ENCODE measurements at places on chromosomes 5 and 9.

GRCh38 chr5:72440207-72440638, 67.0 kb downstream of the ZNF366 start:
- H3K27me3 ChIP-seq = no peaks in the 10 kb centered on the region
- no peak overlapping the region for H3K4me3 ChIP-seq
- H3K27ac ChIP-seq = no peak overlapping the region
- no peak for DNase-seq
- H3K36me3 ChIP-seq = no peaks in the 10 kb centered on the region

DNA sequence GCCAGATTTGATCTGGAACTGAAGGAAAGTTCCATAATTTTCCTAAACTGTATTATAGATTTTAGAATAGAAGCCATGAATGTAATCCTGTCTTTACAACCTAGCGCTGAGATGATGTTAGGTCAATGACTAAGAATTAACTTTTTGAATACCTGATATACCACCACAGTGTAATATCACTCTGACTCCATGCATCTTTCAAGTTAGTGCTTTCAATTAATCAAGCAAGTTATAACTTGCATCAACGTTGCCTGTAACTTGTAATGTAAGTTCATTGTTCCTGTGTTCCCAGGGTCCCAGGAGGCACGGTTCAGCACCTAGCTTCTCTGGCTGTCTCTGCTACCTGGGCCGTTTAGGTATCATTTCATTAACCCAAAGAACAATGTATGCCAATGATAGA, 139.3 kb downstream of the CSNK1G3 start:
- no peak overlapping the region for H3K4me3 ChIP-seq
- no peaks in the 10 kb centered on the region for H3K4me1 ChIP-seq
- no peaks in the 10 kb centered on the region for H3K27me3 ChIP-seq
- no peak for DNase-seq
- no peak overlapping the region for H3K27ac ChIP-seq
- H3K36me3 ChIP-seq = no peaks in the 10 kb centered on the region

GRCh38 chr5:36897616-36898015, 21.0 kb downstream of the NIPBL start:
- DNase-seq = no peak
- no peaks in the 10 kb centered on the region for H3K36me3 ChIP-seq
- no peaks in the 10 kb centered on the region for H3K27me3 ChIP-seq
- H3K27ac ChIP-seq = no peak overlapping the region
- no peak overlapping the region for H3K4me3 ChIP-seq
- no peaks in the 10 kb centered on the region for H3K4me1 ChIP-seq

GRCh38 chr5:79774171-79774854, 84.7 kb downstream of the CMYA5 start:
- H3K27ac ChIP-seq = no peak overlapping the region
- no peak for DNase-seq
- H3K36me3 ChIP-seq = no peaks in the 10 kb centered on the region
- H3K27me3 ChIP-seq = no peaks in the 10 kb centered on the region
- no peaks in the 10 kb centered on the region for H3K4me1 ChIP-seq
- no peak overlapping the region for H3K4me3 ChIP-seq

DNA sequence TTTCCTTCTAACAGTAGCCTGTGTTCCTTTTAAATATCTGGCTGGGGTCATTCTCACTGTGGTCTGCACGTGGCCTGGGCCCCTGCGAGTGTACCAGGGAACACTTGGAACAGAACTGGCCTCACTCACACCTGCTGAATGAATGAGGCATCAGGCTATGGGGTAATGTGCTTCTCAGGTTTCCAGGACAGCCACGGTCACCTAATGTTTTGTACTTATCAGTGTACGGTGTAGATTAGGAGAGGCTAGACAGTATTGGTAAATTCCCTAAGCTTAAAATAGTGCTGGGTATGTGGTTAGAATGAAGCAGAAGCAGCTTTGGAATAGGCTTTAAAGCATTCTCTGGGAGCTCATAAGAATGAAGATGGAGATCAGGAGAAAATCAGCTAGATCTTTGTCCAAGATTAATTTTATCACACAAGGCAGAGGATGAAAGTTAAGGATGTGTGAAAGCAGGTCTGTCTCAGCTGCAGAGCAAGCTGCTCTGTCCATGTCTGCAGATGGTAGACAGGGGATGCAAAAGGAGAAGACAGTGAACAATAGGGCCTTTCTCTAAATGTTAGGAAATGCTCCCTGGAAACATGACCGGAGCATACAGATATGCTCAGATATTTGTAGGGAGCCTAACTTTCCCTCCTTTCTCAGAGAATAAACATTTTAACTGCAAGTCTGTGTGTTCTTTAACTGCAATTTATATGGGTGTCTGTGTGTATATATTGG, 267.5 kb downstream of the NR3C1 start:
- H3K36me3 ChIP-seq = peaks cover 3% of the 10 kb centered on the region
- H3K4me3 ChIP-seq = no peak overlapping the region
- H3K27me3 ChIP-seq = no peaks in the 10 kb centered on the region
- no peaks in the 10 kb centered on the region for H3K4me1 ChIP-seq
- no peak overlapping the region for H3K27ac ChIP-seq

DNA sequence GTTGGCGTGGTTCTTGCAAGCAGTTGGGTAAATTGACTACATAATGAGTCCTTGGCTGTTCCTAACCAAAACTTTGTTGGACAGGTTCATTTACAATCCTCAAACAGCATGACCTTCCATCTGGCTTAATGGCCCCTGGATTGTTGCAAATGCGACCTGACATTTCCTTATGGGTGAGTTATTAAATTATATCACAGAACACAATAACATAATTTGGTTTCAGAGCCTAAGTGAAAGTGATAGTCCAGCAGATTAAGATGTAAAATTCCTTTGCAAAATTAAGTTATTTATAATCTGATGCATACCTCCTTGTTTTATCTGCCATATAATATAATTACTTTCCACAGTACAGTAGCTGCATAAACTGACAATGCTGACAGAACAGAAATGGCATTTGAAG, 224.4 kb downstream of the TUSC1 start:
- no peak overlapping the region for H3K27ac ChIP-seq
- H3K27me3 ChIP-seq = no peaks in the 10 kb centered on the region
- H3K36me3 ChIP-seq = no peaks in the 10 kb centered on the region
- H3K4me1 ChIP-seq = no peaks in the 10 kb centered on the region
- no peak for DNase-seq
- no peak overlapping the region for H3K4me3 ChIP-seq

DNA sequence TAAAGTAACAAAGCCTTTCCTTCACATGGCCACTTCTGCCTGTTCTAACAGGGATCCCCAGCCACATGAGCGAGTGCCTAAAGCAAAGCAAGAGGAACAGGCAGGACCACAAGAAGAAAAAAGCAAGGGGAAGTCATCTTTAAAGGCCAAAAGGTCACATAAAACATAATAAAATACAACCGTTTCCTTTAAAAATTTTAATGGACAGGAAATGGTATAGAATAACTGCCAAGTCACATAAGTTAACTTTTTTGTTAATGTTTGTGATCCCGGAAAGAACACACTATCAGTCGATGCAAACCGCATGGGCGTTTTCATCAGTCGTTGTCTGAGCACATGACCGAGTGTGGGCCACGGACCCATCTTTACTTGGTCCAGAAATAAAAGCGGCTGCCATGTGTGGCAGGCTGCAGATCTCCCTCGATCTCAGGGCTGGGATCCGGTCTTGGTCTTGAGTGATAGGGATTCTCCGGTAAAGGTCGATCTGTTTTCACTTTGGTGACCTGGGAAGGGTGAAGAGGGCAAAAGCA, 15.6 kb downstream of the NDUFA8 start:
- H3K4me3 ChIP-seq = no peak overlapping the region
- H3K27ac ChIP-seq = no peak overlapping the region
- no peaks in the 10 kb centered on the region for H3K36me3 ChIP-seq
- no peaks in the 10 kb centered on the region for H3K27me3 ChIP-seq
- no peak for DNase-seq

DNA sequence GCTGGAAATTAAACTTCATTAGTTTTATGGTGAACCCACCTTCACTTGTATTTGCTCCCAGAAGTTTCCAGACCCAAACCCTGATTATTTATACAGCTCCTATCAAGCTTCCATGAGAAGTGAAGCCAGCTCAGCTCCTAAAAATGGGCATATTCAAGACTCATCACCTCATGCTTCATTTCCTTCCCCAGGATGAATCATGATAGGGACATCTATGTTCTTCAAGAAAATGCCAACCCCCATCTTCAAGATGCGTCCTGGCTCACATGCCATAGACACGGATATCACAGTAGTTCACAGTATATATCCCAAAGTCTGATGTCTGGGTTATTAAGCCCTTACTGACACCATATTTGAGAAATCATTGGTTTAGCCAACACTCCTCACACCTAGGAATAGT, 217.6 kb downstream of the NPR3 start:
- DNase-seq = no peak
- no peaks in the 10 kb centered on the region for H3K4me1 ChIP-seq
- no peaks in the 10 kb centered on the region for H3K36me3 ChIP-seq
- no peak overlapping the region for H3K4me3 ChIP-seq
- H3K27me3 ChIP-seq = no peaks in the 10 kb centered on the region

DNA sequence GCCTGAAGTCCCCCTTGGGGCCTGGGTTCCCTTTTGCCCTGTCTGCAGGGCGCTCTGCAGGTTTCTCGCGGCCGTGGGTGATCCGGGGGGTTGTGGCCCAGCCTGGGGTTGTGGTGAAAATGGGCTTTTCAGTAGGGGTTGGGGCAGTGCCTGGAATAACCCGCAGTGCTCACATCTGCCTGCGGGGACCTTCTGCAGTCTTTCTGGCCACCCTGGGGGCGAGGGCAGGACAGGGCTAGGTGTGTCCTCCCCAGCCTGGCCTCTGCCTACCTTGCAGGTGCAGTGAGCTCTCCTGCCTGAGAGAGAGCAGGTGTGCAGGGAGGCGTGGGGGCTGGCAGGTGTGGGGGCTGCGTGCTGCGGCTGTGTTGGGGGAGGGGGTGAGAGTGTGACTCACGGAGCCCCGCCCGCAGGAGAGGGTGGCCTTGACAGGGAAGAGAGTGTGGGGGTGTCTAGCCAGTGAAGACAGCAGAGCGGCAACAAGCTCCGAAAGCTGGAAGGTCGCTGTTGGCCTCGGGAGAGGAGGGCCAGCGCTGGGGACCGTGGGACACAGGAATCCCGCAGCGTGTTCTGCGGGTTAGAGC, 131.4 kb downstream of the MRPL36 start:
- H3K4me1 ChIP-seq = peaks cover 12% of the 10 kb centered on the region
- no peaks in the 10 kb centered on the region for H3K36me3 ChIP-seq
- no peak overlapping the region for H3K4me3 ChIP-seq
- no peak for DNase-seq

DNA sequence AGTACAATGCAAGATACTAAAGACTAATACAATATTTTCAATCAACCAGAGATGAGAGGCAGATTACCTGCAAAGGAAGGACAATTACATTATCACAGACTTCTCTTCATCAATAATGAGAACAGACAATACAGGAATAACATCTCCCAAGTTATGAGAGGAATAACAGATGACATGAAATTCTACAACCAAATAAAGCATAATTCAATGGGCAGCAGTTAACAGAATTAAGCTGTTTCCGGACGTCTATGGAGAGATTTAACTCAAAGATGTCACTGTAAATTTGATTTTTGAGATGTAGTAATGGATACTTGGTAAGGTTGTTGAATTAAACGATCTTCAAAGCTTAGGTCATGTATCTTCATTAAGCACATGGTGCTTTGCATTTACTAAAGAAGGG, 19.8 kb upstream of the PARP8 start:
- no peaks in the 10 kb centered on the region for H3K4me1 ChIP-seq
- H3K27ac ChIP-seq = no peak overlapping the region
- H3K4me3 ChIP-seq = no peak overlapping the region
- H3K27me3 ChIP-seq = no peaks in the 10 kb centered on the region

DNA sequence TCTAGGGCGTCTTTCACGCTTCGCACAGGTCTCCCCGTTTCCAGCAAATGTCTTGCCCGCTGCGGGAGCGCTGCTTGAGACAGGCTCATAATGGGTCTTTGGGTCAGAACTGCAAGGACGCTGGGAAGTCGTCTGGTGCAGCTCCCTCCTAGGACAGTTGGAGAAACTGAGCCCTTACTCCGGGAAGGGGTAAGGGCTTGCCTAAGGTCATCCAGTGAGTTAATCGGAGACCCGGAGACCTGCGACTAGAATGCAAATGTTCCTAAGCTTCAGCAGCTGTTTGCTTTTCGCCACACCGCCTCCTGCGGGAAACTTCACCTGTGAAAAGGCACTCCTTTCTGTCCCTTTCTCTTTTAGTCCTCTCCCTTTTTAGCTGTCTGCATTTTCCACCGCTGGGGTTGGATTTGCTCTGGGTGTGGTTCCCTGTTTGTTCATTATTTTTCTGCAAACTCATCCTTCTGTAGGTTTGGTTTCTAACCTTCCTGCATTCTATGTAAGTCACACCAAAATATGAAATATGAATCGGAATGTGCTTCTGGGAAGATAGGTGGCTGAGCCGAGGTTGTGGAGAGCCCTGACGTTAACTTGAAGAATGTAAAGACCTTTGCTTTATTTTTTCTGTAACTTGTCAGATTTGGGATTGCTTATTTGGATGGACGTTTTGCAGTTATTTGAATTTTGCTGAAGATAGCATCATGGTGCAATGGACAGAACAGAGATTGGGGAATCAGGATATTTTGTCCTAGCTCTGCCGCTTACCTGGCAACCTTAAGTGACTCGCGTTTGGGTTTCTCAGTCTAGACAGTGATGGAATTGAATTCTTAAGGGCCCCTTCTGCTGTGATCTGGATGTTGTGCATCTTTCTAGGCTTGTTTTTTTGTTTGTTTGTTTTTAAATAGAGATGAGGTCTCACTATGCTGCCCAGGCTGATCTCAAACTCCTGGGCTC, 909 bp downstream of the SLC36A1 start:
- H3K4me3 ChIP-seq = peak overlapping the region; percentile 84
- peaks cover 12% of the 10 kb centered on the region for H3K4me1 ChIP-seq

DNA sequence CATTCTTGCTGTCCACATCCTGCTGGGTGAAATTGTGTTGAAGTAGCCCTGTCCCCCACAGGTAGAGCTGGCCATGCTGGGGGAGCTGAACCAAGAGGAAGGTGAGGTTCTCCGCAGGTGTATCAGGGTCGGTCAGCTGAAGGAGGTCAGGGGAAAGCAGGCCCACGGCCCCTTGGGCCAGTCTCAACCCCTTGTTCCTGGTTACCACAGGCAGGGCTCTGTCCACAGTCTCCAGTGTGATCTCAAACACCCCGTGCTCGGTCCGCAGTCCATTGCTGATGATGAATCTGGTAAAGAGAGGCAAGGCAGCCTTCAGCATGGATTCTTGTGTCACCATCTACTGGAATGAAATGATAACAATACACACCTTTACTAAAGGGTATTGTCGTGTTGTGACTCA, 53.4 kb upstream of the CER1 start:
- DNase-seq = no peak
- no peaks in the 10 kb centered on the region for H3K4me1 ChIP-seq
- no peaks in the 10 kb centered on the region for H3K36me3 ChIP-seq
- H3K4me3 ChIP-seq = no peak overlapping the region

DNA sequence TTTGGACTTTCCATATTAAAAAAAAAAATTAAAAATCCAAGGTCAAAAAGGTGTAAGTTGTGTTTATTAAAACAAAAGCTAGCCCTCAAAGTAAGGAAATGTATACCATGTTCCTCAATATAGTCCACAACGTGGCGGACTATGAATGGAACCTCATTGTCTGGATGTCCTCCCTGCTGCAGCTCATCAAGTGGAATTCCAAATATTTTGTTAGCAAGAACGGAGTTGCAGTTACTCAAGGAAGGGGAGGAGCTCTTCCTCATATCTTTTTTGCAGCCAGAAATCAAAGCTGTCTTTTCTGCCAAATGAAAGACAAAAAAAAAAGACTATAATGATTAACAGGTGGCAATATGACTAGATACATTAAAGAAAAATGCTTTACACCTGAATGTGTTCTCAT, 14.0 kb downstream of the FAM13B start:
- peaks cover 59% of the 10 kb centered on the region for H3K36me3 ChIP-seq
- peaks cover 13% of the 10 kb centered on the region for H3K4me1 ChIP-seq
- DNase-seq = no peak
- no peak overlapping the region for H3K27ac ChIP-seq
- no peak overlapping the region for H3K4me3 ChIP-seq

All from B cell (primary cell).